ENCODE measurements at places on chromosomes 5 and 9.

DNA sequence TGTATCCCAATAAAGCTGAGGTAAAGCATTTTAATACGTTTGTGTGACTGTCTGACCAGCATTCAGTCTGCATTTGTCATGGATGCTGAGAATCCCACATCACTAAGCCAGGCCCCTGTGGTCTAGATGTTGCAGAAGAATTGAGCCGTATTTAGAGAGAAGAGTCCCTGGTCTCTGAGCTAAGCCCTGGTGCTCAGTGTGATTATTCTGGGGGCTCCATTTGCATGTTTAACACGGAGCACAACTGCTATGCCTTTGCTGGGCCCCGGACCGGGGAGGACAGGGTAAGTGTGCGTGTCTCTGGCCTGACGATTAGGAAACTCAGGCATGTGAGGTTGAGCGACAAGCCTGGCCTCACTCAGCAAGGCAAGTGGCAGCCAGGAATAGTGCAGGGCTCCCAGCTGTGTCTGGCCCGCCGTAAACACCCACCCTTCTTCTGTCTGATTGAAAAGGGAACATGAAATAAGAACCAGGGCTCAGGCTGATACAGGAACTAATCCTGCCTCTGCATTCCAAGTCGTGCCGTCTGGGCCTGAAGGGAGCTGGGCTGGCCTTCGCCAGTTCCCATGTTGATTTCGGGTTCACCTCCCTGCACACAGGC is 22.3 kb downstream of the FAM78A start:
- DNase-seq: peak; percentile 63

DNA sequence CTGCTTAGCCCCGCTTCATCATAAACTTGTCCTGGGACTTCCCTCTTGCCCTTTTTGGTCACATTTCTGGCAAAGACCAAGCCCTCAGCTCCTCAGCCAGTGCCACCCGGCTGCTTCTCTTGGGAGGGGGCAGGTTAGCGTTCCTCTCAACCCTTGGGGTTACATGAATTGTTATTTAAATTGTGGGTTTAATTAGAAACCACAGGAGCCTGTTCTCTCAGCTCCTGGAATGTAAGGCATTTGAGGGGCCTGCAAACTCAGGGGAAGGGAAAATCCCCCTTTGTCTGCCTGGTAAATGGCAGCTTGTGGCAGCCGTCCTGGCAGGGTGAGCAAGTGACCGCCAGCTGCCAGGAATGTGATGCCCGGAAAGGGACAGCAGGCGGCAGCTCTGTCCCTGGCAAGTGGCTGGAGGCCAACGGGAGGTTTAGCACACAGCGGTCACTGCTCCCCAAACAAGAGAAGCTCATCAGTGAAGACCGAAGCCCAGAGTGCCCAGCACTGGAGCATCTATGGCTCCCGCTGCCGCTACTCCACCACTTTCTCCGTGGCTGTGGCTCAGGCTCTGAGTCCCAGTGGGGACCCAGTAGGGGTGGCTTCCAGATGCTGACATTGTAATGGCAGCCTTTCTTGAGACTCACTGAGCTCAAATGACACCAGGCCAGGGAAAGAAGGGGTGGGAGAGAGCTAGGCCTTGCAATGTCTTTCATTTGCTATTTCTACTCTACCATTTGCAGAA is 51.7 kb downstream of the SHB start:
- DNase-seq: no peak

- DNase-seq: no peak
Measured at GRCh38 chr5:121918238-121918637, 43.5 kb upstream of the SRFBP1 start.

DNA sequence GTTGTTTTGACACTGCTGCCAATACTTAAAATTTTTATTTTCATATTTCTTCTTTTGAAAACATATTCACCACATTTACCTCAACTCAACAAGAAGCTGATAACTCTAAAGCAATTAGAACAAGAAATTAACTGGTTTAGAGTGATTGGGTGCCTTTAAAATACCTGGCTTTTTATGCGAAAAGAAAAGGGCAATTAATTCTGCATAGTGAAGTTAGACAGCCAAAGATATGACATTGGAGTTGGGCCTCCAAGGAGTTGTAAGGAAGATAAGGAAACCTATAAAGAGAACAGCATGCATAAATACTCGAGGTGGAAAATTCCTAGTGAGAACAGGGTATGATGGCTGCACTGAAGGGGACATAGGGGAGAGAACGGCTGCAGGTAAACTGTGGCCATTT is 9.6 kb downstream of the AK6 start:
- DNase-seq: no peak

GRCh38 chr9:20319241-20319640 is 303.1 kb downstream of the MLLT3 start:
- DNase-seq: no peak

GRCh38 chr5:15789642-15790041 is 289.7 kb downstream of the FBXL7 start:
- no peak for DNase-seq

DNA sequence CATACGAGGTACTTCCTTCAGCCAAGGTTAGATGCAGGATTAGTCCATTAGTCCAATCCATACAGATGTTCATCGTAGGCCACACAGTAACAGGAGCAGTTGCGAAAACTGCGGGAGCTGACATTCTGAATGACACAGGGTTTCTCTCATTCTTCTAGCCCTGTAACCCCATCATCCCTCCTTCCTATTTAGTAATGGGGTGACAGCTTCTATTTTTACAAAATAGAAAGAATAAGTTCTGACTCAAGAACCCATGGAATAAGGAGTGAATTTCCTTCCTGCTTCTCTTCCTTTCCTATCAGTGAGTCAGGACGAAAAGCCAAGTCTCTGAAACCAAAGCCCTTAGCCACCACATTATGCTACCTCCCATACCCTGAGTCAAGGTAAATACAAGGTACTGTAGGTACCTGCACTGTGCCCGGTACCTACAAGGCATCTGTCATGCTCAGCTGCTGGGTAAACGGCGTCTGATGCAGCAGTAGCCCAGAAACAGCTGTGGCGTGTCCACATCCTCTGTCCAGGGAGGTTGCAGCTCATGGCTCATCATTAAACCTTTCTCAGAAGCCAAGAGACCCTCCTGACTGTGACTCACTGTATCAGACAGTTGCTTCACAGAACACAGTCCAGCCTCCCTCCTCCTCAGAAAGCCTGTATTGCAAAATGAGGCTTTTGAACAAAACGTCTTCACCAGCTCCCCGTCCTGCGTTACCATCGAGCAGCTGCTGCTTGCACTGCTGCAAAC is 84.2 kb downstream of the ESM1 start:
- DNase-seq: no peak

DNA sequence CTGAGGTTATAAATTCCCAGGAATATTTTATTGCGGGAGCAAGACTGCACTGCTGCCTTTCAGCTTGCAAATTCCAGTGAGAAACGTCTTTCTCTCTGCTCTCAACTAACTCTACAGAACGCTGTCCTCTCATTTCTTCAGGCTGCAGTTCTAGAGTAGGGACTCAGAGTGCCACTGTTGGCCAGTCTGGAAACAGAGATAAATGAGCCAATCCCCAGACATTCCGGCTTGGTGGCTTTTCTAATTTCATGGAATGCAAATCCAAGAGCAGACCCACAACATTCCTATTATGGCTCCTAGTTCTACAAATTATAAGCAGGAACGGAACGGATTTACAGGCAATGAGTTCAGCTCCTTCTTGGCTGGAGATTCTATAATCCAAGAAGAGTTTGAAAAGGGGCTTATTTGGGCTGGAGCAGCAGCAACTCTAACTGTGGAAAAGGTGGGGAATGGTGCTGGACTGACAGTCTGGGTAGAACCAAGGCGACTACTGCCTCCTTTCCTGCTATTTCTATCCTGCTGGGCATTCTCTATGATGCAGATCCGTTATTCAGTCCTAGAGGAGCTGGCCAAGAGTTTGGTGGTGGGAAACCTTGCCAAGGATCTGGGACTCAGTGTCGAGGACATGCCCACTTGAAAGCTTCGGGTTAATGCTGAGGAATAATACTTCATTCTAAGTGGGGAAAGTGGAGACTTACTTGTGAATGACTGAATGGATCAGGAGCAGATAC is 9.3 kb downstream of the PCDHGA12 start:
- no peak for DNase-seq

DNA sequence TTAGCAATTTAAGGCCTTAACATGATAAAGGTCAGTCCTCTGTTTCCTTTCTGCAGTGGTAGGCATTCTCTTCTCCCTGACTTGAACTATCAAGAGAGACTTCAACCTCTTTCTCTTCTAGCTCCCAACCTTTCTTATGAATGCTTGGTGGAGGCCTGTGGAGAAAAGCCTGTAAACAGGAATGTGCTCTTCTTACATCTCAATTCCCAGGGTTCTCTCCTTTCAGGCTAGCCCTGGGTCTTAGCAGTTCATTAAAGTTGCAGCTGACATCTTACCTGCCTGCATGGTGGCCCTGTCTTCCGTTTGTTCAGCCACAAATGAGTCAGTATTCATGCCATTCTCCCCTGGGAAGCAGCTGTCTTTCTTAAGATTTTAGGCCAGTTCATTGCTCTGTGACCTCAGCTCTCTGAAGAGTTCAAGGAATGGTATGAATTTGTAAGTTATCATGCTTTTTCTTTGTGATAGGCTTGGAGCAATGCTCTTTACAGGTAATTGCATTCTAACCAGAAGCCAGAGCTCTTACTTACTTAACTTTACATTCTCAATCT is 77.8 kb downstream of the ADCY2 start:
- DNase-seq: no peak

DNA sequence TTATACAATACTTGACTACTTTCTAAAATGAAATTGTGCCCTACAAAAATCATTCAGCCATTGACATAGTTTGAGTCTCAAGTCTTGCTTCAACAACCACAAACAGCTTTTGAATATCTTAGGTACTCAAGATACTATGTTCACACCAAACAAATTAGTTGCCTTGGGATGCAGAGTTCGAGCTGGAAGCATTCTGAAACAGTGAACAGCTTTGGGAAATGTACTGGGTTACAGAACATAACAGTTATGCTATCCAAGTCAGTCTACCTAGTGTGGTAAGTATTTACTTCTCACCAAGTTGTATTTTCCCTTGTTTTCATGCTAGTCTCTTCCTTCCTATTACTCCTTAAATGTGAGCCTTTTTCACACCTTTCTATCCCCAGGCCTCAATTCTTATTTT is 143.2 kb downstream of the SSBP2 start:
- no peak for DNase-seq

DNA sequence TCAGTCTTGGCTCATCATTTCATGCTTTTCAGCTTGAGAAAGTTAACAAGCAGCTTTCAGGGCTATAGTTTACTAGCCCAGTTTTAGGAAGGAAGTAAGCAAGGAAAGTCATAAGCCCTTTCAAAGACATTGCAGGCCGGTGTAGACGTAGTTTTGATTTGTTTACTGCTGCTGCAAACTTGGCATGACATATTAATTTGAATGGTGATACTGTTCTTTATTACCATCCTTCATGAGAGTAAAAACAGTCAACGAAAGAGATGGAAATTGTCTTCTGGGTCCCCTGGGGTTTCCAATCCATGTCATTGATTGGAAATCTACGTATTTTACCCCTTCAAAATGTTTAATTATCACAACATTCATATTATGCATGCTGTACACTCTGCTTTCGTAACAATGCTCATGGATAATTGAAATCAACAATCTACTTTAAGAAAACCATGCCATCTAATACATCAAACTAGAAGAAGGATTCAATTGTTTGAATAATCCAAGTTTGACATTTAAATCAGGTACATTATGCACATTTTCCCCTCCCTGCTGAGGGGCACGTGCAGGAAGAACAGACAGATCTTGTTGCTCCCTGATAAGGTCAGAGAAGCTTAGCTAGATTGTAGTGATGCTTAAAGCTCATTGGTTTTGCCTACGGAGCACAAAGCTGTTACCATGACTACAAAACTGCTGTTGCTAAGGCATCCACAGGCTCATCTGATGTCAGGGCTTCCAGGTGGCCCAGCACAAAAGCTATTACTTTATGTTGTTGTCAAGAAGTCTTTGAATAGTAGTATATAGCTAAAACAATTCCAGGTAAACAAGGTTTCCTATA is 139.9 kb upstream of the PRLR start:
- no peak for DNase-seq

- DNase-seq: no peak
Measured at GRCh38 chr5:57745700-57746651, 263.4 kb upstream of the ACTBL2 start.

DNA sequence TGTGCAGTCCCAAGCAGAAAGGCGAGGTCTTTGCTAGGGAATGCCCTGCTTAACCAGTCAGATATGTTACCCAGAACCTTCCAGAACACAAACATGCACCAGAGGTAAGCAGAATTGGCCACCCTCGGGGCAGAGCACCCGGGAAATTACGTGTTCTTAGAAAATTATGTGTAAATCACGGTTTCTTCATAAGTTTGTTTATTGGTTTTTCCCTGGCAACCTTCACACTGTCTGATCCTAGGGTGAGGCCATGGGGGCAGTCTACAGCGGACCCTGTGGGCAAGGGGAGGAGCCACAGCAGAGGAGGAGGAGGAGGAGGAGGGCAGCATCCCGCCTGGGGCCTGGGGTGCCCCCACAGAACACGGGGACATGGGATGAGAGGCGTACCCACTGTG is 31.4 kb downstream of the RXRA start:
- no peak for DNase-seq

- no peak for DNase-seq
Measured at GRCh38 chr5:72651779-72652178, 144.6 kb upstream of the ZNF366 start.

DNA sequence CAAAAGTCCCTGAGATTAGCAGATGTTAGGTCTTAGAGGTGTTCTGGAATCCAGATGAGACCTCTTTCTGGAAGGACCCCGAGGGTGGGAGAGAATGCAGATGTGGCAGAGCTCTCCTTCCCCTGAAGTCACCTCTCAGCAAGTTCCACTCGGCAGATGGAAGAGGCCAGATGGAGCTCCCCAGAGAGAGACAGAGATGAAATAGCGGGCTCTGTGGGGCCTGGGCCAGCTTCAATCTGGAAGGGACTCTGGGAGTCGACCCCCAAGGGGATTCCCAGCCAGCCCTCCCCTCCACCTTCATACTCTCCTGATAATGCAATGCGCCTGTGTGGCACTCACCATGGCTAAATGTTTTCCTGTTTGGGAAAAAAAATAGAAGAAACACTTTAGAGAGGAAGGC is 60.2 kb downstream of the WNK2 start:
- DNase-seq: no peak

DNA sequence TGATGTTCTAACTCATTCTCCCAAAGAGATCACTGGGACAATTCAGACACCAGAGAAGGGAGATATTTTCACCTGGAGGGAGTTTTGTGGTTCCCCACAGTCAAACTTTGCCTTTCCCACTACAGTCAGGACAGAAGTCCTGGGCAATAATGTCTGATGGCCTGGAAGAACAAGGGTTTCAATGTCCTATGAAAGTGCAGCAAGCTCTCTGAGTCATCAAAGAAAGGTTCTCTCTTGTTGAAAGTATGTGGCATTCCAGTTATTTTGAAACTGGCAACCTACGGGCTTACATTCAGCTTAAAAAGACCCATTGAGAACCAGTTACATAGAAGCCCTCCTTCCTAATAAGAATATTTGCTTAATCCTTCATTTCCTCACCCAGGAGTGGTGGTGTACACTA is 103.9 kb downstream of the INSYN2B start:
- no peak for DNase-seq

DNA sequence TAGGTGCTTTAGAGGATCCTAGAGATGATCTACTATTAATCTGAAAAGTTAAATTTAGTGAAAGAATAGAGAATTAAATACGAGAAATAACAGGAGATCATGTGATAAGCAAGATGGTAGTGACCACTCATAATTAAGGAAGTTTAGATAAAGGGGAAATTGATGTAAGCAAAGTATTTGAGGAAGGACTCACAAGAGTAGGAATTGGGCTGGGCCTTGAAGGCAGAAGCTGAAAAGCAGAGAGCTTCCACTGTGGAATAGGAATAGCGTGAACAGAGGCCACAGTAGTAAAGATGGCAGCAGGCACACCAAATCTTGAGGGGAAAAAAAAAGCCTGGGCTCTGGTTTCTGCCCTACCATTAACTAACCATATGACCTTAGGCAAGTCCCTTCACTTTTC is 38.0 kb downstream of the KIF24 start:
- DNase-seq: no peak
